CD4-positive, alpha-beta T cell treated with Interleukin-17A for 4 hours (primary cell): ENCODE measurements at places on chromosomes 16 and 17.

- peak; percentile 43 for DNase-seq
Observed at GRCh38 chr17:57946798-57947358, 8.3 kb downstream of the CUEDC1 start.

DNA sequence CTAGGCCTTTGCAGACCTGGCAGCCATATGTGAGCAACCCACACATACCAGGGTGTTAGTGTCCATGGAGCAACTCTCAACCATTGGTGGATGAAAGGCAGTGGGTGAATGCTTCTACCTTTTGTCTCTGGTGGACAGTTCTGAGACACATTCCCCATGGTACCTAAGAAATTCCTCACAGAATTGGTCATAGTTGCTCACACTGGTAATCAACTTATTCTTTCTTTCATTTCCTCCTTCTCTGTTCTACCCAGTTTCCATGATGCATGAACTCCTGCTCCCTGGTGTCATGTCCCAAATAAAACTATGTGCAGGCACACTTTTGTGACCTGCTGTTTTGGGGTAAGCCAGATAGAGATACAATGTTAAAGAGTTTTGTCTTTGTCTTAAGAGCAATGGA, 33.2 kb upstream of the MPHOSPH6 start:
- no peak for DNase-seq

DNA sequence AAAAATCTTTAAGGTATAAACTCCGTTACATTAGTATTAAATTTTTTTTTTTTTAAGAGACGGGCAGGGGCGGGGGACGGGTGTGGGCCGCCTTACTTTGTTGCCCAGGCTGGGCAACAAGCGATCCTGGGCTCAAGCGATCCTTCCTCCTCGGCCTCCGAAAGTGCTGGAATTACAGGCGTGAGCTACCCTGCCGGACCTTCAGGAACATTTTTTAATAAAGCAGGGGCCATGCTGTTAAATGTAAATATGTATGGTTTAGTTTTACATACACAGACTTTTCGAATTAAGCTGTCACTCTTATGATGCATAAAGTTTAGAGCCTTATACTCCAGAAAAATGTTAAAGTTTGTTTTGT, 2.4 kb downstream of the PPM1D start:
- no peak for DNase-seq

GRCh38 chr16:50640391-50640790, 40.7 kb downstream of the SNX20 start:
- DNase-seq, result no peak

DNA sequence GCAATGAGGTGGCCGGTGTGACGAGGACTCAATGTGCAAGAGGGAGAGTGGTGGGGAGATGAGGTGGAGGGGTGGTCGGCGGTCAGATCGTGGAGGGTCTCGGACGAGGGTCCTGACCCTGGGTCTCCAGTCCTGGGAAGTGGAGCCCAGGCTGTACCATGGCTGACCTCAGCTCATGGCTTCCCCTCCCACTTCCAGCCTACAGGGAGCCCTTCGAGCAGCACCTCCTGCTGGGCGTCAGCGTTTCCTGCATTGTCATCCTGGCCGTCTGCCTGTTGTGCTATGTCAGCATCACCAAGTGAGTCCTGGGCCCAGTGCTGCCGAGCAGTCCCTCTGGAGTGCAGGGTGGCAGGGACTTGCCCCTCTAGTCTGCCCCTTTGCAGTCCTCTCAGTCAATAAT, 41.8 kb downstream of the IL4R start:
- peak; percentile 59 for DNase-seq

GRCh38 chr16:57747496-57747895, 11.9 kb downstream of the KATNB1 start:
- DNase-seq, result no peak
